T-helper 2 cell treated with Interferon-gamma antibody and Interleukin-4, amounts not matched to agents 5 μg/mL and 100 μg/mL, for 36 hours (primary cell): ENCODE measurements at places on chromosomes 16 and 17.

DNA sequence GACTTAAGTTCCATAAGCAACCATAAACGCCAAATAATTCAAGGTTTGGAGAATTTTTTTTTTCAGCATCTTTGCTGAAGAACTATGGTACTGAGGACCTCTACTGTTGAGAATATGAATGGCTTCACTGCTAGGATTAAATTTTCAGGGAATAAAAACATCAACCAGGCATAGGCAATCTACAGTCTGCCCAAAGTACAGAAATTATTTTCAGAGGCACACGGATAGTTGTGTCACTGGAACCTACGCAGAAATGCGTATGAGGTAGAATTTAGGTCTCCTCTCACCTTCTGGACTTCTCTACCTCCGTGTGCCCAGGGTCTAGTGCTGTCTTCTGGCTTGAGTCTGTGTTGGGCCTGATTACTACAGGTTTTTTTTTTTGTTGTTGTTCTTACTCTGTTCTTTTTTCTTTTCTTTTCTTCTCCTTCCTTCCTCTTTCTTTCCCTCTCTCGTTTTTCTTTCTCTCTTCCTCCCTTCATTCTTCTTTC, 39.7 kb downstream of the NACA2 start:
- DNase-seq = no peak

- DNase-seq = no peak
Observed at GRCh38 chr17:18182110-18182977, 1.3 kb upstream of the ALKBH5 start.

- no peak for DNase-seq
Observed at GRCh38 chr16:50202926-50203624, 50.0 kb downstream of the TENT4B start.

- no peak for DNase-seq
Observed at GRCh38 chr17:5424909-5425308, 4.9 kb downstream of the RPAIN start.

- DNase-seq = no peak
Observed at GRCh38 chr17:48611213-48611612, 396 bp upstream of the HOXB7 start.

GRCh38 chr16:82263521-82264143, 93.6 kb upstream of the MPHOSPH6 start:
- peak; percentile 17 for DNase-seq

DNA sequence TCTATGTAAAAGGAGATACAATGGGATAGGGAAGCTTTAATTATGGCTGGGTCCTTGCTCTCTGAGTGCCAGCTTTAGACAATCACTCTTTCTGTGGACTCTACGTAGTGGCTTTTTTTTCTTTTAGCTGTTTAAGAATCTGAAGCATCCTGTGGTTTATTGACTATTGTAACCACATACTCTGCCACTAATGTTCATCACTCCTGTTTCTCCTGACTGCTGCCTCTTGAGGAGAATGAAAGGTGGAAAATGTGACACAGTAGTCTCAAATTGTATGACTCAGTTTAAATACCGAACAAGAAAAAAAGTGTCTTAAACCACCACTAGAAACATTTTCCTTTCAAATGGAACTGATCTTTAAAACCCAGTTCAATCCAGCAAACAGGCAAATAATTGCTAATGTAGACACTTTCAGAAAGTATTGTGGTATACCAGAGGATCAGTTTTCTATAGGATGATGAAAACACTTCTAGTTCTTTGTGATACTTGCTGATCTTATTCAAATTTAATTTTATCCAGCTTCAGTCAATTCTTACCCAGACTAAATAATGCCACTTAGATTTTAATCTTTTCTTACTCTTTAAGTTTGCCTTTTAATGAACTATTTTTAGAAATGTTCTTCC, 302.7 kb upstream of the PMFBP1 start:
- peak; percentile 6 for DNase-seq

- no peak for DNase-seq
Observed at GRCh38 chr16:83441517-83441916, 366.3 kb upstream of the HSBP1 start.

DNA sequence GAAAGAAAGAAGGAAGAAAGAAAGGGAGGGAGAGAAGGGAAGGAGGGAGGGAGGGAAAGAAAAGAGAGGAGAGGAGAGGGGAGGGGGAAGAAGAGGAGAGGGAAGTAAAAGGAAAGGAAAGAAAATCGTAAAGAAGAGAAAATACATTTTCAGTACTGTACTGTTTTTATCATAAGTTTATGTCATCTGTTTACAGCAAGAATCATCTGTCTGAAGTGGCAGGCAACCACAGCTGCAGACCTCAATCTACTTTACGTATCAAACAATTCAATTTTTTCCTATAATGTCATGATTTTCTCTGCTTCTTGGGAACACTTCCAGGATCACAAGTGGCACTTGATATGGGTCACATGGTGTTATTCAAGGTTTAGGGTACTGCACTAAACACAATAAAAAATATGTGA, 58.3 kb downstream of the USP32 start:
- no peak for DNase-seq

DNA sequence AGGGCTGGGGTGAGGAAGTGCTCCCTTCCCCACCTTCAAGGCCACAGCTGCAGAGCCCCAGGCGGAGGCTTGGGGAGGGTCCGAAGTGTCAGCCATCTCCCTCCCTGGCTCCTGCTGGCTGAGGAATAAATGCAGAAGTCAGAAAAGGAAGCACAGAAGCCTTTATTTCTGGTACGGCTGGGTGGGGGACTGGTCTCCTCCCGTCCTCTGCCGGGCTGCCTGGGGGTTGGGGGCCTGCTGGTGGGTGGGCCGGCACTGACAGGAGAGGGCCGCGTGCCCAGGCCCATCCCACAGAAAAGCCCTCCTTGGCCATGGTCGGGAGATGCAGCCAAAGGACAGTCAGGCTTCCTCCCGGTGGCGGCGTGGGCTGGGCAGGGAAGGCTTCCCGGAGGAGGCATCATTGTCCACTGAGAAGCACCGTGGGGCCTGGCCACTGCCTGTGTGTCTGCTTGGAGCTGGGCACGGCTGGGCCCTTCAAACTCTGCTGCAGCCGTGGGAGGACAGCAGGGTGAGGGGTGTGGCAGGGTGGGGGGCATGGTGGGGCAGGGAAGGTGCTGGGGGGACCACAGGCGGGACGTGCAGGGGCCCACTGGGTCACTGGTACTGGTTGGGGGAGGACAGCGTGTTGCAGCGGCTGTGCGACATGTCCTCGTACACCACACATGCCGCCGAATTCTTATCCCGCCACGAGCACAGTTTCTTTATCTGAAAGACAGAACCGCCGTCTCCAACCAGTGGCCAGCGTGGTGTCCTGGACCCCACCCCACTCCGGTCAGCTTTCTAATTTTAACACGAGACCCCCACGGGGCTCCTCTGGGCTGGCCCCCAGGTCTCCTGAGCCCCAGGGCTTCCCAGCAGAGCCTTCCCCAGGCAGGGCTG, 2.4 kb downstream of the CD7 start:
- DNase-seq = no peak

DNA sequence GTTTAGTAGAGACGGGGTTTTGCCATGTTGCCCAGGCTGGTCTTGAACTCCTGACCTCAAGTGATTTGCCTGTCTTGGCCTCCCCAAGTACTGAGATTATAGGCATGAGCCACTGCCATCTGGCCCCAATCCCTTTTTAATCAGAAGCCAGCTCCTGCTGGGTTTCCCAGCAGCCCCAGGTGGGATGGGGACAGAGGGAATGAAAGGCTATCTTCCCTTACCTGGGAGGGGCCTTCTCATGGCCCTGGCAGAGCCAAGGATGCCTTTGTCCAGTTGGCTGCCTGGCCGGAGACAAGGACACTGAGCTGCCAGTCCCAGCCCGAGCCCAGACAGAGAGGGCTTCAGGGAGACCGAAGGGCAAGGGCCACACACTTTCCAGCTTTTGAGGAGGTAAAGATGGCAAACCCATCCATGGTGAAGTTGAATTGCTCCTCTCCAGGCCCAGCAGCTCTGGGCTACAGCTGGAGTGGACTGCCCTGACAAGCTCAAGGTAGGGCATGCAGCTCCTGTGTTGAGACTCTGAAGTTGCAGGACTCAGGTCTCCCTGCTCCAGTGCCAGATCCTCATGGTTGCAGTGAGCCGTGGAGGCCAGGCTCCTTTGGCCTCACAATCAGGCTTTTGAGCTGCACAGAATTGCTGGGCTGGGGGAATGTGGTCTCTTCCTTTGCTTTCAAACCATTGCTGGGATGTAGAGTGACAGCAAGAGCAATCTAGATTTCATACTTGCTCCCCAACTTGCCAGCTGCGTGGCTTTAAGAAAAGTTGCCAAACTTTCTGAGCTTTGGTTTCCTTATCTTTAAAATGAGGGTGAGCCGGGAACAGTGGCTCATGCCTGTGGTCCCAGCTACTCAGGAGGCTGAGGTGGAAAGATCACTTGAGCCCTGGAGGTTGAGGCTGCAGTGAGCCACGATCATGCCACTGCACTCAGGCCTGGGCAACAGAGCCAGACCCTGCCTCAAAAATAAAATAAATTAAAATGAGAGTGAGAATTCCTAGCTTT, 44.5 kb upstream of the IL34 start:
- DNase-seq = no peak

GRCh38 chr17:79115487-79115886, 40.9 kb downstream of the ENGASE start:
- DNase-seq = no peak

DNA sequence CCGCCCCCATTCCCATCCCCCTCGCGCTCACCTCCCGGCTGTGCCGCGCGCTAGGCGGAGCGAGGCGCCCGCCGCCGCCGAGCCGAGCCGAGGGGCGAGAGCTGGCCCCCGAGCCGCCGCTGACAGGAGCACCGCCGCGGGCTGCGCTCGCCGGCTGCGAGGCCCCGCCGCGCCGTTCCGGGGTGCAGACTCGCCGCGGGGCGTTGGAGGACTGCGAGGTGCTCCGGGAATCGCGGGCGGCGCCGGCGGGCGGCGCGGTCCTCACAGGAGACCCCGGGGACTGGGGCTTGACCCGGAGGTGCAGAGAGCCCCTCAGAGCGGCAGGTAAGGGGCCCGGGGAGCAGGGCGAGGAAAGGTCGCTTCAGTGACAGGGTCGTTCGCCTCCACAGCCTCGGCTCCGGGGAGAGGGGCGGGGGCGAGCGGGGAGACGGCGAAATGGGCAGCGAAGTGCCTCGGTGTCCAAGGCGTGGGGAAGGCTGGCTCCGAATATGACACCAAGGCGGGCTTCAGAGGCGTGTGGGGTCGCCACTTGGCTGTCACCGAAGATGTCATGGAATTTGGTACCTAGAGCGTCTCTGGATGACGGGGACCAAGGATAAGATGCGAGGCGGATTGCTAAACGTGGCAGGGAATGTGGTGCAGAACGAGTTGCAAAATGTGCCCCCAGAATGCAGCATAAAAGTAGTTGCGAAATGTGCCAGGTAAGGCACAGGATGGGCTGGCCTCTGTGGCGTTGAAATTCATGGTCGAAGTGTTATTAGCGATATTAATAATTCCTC, 580 bp downstream of the TANC2 start:
- DNase-seq = no peak

GRCh38 chr16:88487920-88488851, 35.1 kb downstream of the ZFPM1 start:
- DNase-seq = no peak

DNA sequence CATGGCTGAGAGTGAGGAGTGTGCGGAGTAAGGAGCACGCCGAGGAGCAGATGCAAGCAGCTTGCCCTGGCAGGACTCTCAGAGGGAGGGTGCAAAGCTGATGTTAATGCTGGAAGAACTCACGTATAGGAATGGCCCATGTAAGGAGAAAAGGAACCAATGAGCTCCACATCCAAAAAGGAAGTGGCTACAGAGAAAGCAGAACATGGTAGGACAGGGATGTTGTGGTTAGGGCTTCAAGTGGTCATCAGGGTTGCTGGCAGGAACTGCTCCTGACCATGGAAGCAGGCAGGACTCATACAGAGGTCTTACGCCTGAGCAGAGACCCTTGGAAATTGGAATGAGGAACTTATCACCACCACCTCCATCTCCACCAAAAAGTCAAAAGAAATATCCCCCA, 5.2 kb downstream of the MYO1D start:
- DNase-seq = no peak

DNA sequence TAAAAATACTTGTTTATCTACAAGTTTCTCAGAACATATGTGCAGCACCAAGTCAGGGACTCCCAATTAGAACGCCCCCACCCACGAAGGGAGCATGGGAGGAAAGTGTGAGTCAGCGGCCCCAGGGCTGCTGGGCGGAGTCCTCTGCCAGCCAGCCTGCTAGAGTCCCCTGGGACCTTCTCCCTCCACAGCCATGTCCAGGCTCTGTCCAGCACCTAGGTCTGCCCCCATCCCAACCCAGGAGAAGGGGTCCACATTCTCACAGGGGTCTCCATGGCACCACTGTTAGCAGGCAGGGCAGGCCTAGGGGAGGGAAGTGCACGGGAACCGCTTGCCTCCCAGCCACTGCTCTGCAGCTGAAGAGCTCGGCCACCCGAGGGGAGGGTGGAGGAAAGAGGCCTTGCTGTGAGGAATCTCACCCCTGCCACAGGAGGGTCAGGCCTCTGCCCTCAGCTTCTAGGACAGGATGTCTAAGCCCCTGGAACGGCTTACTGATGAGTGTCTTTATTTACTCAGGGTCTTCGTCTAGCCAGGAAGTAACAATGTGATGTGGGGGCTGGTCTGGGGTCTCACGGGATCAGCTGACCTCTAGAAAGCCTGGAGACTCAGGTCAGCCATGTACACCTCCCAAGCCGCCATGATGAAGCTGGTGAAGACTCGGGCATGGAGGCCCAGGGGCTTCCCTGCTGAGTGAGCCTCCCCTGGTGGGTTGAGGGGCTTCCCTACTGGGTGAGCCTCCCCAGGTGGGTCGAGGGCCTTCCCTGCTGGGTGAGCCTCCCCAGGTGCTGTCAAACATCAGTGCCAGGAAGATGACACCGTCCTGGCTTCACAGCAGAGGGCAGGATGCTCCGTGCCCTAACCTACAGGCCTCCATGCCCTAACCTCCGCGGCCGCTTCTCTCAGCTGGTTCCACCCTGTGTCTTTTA, 190.3 kb downstream of the RBFOX3 start:
- peak; percentile 48 for DNase-seq

DNA sequence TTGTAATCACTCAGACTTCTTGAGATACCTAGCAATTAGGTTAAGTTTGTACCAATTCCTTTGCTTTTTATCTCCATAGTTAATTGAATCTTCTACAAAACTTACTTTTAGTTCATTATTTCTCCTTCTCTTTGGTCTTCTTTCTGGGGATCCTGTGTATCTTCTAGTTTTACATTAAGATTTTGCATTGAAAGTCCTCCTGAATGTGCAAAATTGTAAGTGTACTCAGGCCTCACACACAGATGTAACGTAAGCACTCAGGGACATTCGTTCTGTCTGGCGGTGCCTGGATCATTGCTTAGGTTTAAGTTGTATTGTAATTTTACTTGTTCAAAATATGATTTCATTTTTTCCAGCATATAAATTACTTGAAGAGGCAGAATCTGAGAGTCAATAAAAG, 222.6 kb upstream of the CPHXL start:
- no peak for DNase-seq

- no peak for DNase-seq
Observed at GRCh38 chr17:62797959-62798358, 10.2 kb downstream of the MARCHF10 start.

DNA sequence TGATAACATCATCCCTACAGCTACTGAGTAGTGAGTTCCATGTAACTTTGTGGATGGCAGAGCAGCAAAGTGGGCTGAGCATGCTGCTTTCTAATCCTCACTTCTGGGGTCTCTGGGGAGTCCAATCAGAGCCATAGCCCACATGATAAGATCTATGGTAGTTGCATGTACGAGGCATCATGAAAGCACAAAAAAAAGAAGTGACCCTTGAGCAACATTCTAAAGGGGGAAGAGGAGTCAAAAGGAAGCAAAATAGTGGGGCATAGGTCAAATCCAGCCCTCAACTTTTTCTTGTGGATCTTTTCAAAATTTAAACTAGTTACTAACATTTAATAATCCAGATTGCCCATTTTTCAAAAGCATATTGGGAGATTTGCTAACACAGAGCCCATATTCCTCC, 208.5 kb upstream of the TOX3 start:
- no peak for DNase-seq

- DNase-seq = no peak
Observed at GRCh38 chr16:58086381-58087208, 42.6 kb downstream of the CFAP20 start.
